ENCODE measurements at places on chromosomes 13 and 19.
A peak's percentile ranks its signal among the peaks of the same experiment; 100 is the strongest.

GRCh38 chr19:8430650-8431049, 14.1 kb upstream of the HNRNPM start:
- DNase-seq = no peak

DNA sequence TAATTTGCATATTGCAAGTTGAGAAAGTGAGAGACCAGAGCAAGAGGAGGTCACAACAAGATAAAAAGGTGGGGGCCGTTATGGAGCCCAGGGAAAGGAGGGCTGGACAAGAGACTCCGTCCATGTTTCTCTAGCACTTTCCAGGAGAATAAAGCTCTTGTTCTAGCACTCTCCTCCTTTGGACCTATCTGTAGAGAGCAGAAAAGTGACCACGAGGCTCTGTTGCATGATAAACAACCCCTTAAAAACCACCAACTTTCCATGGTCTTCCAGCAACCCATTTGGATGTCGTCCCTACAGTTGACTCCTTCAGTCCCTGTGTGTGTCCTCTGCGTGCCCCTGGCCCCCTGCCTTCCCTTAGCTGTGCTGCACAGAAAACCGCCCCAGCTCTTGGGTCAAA, 4.1 kb upstream of the ARL11 start:
- DNase-seq = no peak

- DNase-seq = no peak
These were observed 15.2 kb upstream of the SHFL start for GRCh38 chr19:10070730-10071446.

DNA sequence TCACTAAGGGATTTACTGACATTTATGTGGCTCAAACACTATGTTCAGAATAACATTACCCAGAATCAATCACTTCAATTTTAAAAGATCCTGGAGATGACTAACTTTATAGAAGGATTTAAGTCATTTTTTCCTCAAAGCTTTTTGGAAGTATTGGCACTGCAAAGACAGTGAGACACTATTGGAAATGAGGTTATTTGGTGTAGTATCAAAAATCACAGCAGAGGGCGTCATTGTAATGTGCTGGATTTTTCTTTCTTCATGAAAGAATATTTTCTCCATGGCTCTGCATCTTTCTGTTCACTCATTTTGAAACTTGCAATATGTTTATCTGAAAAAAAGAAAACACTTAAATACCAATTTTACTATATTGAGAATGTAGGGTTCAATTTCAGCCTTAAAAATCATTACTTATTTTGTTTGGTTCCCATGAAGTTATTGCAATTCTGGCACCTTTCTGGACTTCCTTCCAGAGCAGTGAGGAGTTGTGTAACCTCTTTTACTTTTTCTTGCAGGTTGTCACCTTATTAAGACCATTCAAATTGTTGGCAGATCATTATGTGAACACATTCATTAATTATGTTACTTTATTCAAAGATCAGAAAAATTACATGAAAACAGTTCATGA, 3.7 kb upstream of the CSNK1A1L start:
- DNase-seq = peak; percentile 23

DNA sequence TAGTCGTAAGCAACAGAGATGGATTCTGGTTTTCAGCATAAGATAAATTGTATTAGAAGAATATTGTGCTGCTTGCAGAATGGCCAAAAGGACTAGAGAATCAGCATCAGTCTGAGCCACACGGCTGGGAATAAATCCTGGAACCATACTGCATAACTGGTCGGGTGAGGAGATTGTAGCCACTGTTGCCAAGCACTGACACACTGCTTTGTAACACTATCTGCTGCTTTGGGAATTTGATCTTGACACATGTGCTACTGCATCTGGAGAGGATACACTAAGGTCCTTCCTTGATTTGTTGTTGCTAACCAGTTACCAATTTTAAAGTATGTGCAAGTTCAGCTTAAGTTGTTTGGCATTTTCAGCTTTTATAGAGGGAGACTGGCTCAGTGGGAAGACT, 1.9 kb downstream of the HNRNPA1L2 start:
- DNase-seq = no peak

DNA sequence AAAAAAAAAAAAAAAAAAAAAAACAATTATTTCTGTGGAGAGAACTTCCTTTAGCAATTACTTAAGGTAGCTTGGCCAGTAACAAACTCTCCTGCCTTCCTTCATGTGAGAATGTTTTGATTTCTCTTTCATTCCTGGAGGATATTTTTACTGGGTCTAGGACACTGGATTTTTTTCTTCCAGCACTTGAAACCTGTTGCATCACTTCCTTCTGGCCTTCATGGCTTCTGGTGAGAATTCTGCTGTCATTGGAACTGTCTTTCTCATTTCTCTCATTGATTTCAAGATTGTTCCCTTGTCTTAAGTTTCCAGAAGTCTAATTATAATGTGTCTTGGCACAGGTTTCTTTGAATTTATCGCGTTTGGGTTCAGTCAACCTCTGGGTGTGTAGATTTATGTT, 19.3 kb upstream of the RAB20 start:
- DNase-seq = no peak

DNA sequence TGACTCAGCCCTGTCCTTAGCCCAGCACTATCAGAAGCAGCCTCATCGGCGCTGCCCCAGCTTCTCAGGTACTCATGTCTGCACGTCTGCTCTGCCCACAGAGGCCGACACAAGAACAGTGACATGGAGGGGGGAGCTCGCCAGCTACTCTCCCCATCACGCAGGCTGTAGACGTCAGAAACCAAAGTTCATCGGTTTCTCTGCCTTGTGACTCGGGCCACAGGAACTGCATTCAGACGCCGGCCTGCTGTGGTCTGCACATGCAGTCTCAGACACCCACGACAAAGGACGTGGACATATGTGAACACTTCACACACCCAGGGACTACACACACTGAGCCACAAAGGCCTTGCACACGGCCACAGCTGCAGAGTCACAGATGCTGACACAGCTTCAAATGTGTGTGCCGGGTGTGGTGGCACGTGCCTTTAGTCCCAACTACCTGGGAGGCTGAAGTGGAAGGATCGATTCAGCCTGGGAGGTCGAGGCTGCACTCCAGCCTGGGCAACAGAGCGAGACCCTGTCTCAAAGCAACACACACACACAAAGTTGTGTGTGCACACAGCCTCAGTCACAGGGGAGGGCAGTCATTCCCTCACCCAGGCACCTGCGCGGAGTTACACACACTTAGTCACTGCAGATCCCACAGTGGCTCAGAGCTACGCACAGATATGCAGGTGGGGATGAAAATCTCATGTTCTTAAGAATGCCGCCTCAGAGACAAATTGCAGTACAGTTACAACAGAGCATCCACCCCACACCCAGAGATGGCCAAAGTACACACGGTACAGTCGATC, 4.9 kb upstream of the ZFP36 start:
- DNase-seq = peak; percentile 90

- DNase-seq = no peak
These were observed 50.3 kb downstream of the CCDC70 start for GRCh38 chr13:51912091-51912490.

DNA sequence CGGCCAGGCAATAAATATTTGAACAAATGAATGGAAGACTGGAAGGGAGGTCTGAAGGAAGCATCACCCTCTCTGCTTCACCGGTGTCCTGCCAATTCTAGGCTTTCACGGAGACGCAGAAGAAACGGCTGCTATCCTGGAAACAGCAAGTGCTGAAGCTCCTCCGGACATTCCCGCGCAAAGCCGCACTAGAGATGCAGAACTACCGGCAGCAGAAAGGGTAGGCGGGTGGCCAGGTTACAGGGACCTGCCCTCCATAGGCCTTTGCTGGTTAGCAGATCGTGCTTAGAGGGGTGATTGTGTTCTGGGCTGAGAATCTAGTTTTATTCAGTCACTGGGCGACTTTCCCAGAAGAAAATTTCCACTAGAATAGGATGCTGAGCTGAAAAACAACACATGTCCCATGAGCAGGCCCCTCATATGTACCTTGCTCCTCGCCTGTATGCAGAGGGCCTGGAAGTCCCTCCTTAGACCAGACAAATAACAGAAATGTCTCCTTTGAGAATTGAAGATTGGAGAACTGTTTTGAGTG, 11.0 kb downstream of the PAF1 start:
- DNase-seq = no peak

- DNase-seq = no peak
These were observed 105.9 kb downstream of the AKAP11 start for GRCh38 chr13:42377640-42378382.

DNA sequence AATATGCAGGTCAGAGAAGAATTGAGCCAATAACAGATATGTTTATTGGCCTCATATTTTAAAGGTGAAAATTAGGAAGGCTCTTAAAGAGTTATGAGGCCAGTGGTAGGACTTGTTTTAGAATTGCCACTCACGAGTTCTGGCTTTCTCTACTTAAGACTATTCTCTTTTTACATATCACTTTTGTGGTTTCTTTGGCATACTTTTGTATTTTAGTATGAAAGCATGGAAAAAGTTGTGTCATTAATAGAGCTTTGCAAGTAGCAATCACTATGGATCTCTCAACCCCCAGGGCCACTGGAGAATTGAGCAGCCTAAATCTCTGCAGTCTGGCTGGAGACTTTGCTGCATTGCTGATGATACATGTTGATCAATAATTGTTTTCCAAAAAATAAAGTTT, 64.6 kb upstream of the SOX21 start:
- DNase-seq = no peak
